ENCODE measurements at places on chromosomes 7 and 10.

DNA sequence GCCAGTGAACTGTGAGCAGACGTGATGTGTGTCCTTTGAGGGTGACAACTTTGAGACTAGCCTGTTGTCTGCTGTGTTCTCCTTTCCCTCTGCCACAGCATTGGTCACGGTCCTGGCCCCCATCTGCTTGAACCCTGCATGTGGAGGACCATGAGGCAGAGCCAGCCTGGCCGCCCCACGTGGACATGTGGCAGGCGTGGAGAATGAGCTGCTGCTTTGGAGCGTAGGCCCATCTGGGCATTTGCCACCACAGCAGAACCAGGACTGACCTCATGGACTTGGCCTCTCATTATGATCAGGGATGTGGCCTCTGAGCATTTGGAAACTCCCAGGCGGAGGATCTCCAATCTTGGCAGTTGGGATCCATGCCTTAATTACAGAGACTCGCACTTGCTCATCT lies 448.5 kb downstream of the TCERG1L start:
- DNase-seq, result no peak

GRCh38 chr7:39623732-39624441 lies 515 bp downstream of the RALA start:
- no peak for DNase-seq

GRCh38 chr10:52740913-52741675 lies 31.5 kb downstream of the MBL2 start:
- DNase-seq, result peak; percentile 22

GRCh38 chr7:126656165-126656564 lies 596.6 kb downstream of the GRM8 start:
- no peak for DNase-seq

DNA sequence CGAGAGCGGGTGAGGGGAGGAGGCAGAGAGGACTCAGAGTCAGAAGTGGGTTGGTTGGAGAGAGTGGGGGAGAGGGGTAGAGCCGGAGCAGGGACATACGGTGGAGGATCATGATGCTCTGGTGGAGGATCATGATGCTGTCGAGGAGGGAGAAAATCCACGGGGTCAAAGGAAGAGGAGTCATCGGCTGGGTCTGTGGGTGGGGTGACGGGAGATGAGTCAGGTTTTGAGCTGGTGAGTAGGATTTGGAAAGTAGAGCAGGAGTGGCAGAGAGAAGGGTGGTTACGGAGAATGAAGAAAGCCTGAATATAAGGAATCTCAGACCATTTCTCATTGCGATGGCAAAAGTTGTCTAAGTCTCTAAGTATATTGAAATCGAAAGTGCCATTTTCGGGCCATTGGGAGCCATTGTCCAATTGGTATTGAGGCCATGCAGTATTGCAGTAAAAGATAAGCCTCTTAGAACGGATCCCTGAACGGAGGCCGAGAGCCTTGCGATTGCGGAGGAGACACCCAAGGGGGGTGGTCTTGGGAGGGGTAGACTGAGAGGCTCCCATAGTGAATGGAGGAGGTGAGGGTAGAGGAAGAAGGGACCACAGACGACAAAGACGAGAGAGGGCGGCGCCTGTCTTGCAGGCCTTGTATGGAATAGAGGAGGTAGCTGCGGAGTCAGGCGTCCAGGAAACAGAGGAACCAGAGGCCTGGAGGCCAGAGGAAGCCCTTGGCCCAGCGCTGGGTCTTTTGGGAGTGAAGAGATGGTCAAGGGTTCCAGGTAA lies 23.8 kb downstream of the SCIN start:
- DNase-seq, result no peak

DNA sequence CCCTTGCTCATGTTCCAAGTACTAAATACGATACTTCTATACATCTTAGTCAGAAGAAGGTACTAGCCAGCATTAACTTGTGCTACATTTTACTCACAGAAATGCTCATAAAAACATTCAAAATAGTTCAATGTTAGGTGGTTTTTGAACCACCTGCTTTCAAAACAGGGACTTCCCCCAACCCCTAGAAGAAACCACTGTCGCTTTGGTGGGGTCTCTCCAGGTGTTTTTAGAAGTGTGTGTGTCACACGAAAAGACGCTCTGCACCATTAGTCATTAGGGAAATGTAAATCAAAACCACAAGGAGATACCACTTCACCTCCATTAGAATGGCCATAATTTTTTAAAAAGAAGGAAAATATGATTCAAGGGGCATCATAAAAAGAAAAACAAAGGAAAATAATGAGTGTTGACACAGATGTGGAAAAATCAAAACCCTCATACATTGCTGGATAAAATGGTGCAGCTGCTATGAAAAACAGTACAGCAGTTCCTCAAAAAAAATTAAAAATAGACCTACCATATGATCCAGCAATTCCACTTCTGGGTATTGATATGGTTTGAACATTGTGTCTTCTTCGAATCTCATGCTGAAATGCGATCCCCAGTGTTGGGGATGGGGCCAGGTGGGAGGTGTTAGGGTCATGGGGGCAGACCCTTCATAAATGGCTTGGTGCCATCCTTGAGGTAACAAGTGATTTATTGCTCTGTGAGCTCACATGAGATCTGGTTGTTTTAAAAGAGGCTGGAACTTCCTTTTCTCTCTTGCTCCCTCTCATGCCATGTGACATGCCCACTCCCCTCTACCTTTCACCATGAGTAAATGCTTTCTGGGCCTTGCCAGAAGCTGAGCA lies 74.2 kb downstream of the MALSU1 start:
- DNase-seq, result peak; percentile 60

GRCh38 chr10:7585228-7585627 lies 81.5 kb downstream of the ITIH5 start:
- no peak for DNase-seq

Data from fibroblast of skin of back (primary cell).